ENCODE measurements at places on chromosomes 4 and X.

DNA sequence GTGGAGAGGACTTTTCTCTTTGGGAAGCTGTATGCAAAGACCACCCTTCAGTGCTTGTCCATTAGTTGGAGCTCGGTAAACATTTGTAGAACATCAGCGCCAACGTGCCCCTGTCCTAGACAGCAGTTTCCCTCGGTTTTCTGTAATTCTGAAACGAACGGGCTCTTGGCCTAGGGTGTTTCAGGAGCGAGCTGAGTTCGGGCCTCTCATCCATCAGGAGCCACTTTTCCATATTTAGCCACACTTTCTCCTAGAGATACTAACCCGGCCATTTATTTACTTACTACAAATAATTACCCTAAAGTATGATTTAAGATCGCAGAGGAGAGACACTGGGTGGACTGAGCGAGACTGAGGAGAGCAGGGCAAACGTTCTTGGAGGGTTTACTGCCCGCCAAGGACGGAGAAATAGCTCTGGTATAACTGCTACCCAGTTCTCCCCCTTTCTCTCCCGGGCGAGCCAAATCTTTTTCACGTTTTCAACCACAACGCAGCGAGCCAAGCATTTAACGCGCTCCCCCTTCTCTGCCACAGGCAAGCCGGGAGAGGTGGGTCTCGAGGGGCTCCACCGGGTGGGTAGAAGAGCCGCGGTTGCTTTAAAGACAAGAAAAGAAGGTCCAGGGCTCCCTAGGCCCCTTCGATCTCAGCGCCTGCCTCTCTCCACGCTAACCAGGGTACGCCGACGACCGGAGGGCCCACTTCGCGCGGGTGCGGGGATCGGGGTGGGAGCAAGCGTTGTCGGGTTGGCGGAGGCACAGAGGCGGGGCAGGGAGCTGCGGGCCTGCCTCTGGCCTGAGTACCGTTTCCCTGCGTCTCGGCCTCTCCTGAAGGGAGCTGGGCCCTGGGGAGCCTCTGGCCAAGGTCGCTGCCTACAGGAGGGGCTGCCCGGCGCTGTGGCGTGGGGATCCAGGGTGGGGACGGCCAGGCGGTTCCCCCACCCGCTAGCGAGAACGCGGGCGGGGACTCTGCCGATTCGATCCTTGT, 10.8 kb upstream of the PITX2 start:
- DNase-seq: no peak

- DNase-seq: no peak
Observed at GRCh38 chr4:122131562-122132157, 20.5 kb upstream of the BLTP1 start.

GRCh38 chr4:1208266-1208961, 36.0 kb upstream of the SPON2 start:
- no peak for DNase-seq

DNA sequence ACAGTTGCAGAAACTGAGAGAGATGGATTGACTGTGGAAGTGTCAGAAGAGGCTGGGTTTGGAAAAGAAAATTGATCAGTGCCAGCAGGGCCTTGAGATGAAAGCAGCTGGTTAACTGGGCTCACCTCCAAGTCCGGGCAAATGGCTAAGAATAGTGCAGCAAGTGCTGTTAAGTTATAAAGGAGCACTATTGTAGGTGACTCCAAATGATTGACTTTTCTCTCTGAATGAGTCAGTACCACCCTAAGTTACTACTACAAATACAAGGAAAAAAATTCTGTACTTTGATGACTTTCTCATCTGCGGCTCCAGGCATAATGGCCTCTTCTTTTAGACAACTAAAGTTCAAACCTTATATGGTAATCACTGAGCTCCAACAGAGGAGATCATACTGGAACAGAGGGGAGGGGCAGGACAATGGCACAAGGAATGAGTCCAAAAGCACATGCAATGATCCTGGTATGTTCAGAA, 733.4 kb upstream of the INTU start:
- no peak for DNase-seq

- DNase-seq: no peak
Observed at GRCh38 chrX:38081909-38082308, 75.6 kb downstream of the SYTL5 start.

DNA sequence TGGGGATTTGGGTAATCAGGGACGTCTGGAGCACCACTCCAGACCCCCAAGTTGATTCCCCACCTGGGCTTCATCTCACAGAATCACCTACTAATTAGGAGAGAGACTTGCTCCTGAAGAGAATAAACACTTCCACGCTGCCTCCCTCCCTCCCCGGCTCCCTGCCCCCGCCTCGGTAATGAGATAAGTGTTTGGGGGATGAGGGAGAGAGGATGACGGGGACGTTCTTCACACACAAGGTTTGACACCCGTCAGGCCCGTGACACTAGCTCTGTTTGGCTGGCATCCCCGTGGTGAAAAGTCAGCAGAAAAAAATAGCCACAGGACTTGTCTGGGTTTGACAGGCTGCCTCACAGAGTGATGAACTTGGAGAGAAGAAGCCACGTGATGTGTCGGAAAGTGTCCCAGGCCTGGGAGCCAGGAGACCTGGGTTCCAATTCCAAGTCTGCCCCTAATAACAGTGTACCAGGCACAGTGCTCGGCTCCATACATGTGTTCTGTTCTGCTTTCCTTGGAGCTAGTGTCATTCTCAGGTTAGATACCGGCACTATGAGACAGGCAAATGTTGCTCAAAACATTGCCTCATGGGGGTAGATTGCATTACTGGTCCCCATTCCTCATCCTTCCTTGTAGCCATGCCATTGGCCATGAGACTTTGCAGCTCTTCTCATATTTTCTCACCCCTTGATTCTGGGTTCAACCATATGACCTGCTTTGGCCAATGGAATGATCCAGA, 578.0 kb downstream of the BCOR start:
- no peak for DNase-seq

GRCh38 chr4:155610143-155610542, 56.5 kb upstream of the GUCY1A1 start:
- DNase-seq: no peak

- no peak for DNase-seq
Observed at GRCh38 chr4:21885241-21885640, 63.3 kb downstream of the KCNIP4 start.

- no peak for DNase-seq
Observed at GRCh38 chr4:150591406-150591805, 9.5 kb downstream of the MAB21L2 start.
